Stomach (tissue), 19 donors: ENCODE measurements at places on chromosomes 13 and 19. TPM values are rescaled to one million over a fixed set of nuclear protein-coding genes. Genes with fewer than 3 reads are reported as not detected.

GRCh38 chr13:40581277-40581579 lies 85.2 kb downstream of the FOXO1 start:
- H3K36me3 ChIP-seq: no peaks in the 10 kb centered on the region
- no peak overlapping the region for H3K4me3 ChIP-seq
- no peaks in the 10 kb centered on the region for H3K27me3 ChIP-seq
- H3K4me1 ChIP-seq: peaks cover 38% of the 10 kb centered on the region
- H3K27ac ChIP-seq: no peak overlapping the region

DNA sequence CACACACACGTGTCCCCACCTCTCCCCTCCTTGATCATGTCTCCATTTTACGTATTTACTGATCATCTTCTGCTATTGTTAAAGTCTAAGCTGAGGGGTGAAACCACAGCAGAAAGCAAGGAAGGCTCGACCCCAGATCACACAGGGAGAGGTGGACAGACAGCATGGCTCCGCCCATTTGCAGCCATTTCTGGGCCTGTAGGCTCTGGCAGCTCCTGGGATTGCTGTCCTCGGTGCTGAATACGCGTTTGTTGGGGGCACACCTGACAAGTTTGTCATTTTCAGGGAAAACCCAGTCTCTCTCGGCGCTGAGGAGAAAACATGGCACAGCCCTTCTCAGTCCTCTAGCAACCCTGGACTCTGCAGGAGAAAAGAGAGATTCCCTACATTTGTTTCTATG lies 8.0 kb downstream of the TMEM86B start:
- no peak for DNase-seq
- no peak overlapping the region for H3K27ac ChIP-seq

GRCh38 chr19:19115954-19116353 lies 22.3 kb downstream of the TMEM161A start:
- H3K27me3 ChIP-seq: no peaks in the 10 kb centered on the region
- peaks cover 8% of the 10 kb centered on the region for H3K4me1 ChIP-seq
- H3K36me3 ChIP-seq: peaks cover 17% of the 10 kb centered on the region
- no peak overlapping the region for H3K27ac ChIP-seq
- no peak overlapping the region for H3K4me3 ChIP-seq

SLC5A5 gene
- polyA plus RNA-seq: 1.3 TPM

PSG6 gene
- polyA plus RNA-seq: not detected

DACH1 gene
- 0.28 TPM for polyA plus RNA-seq

CALR3 gene
- not detected for polyA plus RNA-seq
